ENCODE measurements at places on chromosomes 16 and 17.
A peak's percentile ranks its signal among the peaks of the same experiment; 100 is the strongest.

DNA sequence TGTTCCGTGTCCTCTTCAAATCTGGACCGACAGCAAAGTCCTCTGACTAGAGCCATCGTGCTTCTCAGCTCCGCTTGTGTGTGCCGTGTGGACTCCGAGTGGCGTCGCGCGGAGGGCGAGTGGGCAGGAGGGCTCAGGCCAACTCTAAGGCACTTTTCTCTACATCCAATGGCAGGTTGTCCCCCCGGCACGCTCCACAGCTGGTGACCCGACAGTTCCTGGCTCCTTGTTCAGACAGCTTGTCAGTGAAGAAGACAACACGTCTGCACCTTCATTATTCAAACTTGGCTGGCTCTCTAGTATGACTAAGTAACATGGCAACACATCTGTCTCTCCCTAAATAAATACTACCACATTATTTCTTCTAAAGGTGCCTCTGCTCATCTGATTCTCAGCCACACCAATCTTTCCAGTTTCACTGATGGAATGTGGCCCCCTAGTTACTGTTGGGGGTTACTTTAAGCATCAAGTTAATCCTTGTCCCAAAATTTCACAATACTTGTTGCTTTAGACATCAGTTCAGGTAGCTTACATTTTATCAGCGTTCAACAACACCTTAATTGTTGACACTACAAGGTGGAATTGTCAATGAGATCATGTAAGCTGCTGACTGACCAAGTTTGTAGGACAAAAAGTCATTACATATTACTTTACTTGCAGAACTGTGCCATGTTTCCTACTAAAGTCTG, 15.4 kb downstream of the COG1 start:
- DNase-seq, result no peak

GRCh38 chr17:67150826-67151225, 94.2 kb downstream of the HELZ start:
- no peak for DNase-seq

DNA sequence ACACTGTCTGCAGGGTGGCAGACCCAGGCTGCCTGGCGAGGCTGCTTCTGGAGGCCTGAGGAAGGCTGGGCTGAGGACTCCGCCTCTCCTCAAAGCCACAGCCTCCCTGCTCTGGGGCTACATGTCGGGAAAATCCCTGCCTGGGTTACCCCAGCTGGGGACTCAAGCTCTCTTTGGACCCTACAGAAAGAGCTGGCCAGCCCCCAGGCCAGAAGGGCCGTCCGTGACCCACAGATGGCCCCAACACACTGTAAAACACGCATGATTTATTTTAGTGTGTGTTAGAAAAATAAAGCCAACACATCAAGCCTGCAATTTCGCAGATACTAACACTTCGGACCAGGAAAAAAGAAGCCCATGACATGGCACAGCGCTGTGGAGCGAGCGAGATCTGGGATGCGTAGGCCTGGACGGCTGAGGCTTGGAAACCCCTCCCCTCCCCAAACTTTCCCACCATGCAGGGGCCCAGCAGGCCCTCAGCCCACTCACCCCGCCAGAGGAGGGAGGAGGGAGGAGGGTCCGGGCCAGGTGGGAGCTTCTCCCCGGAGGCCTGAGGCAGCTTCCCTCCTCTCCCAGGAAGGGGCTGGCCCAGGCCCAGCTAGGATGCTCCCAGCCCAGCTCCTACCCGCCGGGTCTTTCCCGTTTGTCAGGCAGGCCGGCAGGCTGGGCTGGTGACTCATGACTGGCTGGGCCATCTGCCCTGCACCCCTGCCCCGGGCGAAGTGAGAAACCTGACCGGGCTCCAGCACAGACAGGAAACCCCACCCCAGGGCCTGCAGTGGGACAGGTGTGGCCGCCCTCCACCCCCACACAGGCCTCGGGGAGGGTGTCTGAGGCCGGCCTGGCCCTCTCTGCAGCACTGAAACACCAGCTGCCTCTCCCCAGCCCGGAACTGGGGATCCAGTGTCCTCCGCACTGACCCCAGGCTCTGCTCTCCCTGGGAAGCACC, 34.1 kb upstream of the SLC38A10 start:
- peak; percentile 99 for DNase-seq

- DNase-seq, result no peak
Observed at GRCh38 chr17:33091271-33091670, 99.6 kb downstream of the SPACA3 start.

DNA sequence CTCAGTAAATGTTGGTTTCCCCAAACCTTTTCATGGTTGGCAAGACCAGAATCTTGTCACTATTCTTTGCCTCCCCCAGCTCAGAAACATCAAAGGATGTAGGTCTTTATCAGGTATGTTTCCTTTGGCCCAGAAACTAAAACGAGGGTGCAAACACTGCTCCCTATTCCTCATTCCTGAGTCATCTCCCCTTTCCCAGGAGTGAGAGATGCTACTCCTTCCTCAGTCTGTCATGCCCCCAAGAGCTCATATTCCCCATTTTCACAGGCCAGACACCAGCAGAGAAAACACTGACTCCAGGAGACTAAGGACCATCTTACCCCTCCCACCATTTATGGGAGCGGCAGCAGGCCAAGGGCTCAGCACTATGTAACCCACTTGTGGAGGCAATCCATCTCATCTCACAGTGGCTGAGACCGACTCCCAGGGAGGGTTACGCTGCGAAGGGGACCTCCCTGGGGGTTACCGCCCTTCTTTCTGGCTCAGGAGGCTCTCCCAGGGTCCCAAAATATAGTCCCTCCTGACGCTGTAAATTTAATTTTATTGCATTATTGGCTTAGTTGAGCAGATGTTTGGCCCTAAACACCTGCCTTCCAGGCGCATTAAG, 1.5 kb downstream of the GEMIN4 start:
- DNase-seq, result no peak

- no peak for DNase-seq
Observed at GRCh38 chr17:79674506-79675412, 56.0 kb upstream of the ENPP7 start.

GRCh38 chr17:1177016-1177700, 2.6 kb downstream of the ABR start:
- DNase-seq, result no peak

DNA sequence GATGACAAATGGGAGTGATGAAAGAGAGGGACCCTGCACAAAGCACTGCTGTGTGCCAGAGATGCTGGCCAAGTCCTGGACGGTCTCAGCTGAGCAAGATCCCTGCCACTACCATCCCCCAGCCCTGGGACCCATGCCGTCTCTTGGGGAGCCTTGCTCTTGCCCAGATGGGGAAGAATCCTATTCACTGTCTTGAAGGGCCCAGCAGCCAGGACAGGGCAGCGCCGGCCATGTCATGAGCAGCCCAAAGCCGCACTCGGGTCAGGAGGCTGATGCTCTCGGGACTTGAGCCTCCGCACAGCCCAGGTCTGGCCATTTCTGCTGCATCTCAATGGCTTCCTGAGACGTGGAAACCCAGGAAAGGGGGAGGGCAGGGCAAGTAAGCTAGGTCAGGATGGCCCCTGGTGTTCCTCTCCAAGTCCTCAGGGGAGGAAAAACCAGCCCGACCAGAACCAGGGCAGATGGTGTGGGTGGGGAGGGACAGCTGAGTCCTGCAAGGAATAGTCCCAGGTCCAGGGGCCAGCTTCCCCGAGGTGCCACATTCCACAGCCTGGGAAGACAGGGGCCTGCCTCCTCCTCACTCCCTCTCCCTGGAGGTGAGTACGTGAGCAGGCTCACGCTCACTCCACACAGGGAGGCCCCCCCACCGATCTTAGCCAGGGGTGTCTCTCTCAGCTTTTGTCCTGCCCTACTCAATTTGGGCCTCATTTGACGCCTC, 7.8 kb upstream of the KRT19 start:
- no peak for DNase-seq

All from MCF 10A (cell line).